Stomach (tissue), 19 donors: ENCODE measurements at places on chromosomes 6 and 20. TPM values are rescaled to one million over a fixed set of nuclear protein-coding genes. Genes with fewer than 3 reads are reported as not detected.

MTFR2 gene
- total RNA-seq, result not detected

GSTA3 gene
- not detected for total RNA-seq

GRCh38 chr6:21049572-21049971 lies 515.3 kb downstream of the CDKAL1 start:
- DNase-seq, result no peak

- peak; percentile 41 for DNase-seq
These were observed 10.6 kb downstream of the RBM24 start for GRCh38 chr6:17291778-17292177.

DNA sequence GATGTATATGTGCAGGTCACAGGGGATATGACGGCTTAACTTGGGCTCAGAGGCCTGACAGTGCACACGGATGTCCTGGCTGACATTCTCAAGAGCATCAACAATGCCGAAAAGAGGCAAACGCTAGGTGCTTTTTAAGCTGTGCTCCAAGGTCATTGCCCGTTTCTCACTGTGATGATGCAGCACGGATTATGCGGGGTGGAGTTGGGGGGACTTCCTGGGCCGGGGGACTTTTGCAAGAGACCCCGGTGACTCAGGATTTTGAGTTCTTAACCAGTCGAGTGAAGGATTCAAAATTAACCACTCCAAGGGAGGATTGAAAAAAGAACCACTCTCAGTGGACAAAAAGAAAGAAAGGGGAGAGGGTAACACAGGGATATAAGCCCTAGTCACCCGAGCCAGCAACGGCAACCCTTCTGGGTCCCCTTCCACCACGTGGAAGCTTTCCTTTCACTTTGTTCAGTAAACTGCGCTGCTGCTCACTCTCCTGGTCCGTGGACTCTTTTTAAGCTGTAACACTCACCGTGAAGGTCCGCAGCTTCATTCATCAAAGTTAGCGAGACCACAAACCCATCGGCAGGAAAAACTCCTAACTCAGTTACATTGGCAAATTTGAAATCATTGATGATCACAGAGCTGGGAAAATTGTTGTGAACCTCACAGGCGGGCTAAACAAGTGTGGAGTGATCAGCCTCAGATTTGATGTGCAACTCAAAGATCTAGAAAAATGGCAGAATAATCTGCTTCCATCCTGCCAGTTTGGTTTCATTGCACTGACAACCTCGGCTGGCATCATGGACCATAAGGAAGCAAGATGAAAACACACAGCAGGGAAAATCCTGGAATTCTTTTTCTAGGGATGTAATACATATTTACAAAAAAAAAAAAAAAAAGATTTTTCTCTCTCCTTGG lies 199.3 kb downstream of the ARID1B start:
- peak; percentile 62 for DNase-seq

DNA sequence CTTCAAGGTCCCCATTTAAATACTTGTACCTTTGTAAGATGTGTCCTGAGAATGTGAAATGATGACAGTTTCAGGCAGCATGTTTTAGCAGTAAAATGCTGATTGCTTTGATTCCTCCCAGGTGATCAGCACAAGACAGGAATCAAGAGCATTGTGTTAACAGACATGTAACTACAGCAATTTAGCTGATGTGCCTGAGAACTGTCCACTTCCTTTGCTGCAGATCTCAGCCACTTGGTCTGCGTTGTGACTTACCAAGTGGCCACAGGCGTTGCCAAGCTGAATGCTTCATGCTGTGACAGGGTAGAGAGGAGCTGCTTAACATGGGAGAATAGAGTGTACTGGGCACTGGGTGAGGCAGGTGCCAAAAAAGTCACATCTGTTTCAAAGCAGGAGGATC lies 767.0 kb upstream of the POU3F2 start:
- DNase-seq, result no peak

DNA sequence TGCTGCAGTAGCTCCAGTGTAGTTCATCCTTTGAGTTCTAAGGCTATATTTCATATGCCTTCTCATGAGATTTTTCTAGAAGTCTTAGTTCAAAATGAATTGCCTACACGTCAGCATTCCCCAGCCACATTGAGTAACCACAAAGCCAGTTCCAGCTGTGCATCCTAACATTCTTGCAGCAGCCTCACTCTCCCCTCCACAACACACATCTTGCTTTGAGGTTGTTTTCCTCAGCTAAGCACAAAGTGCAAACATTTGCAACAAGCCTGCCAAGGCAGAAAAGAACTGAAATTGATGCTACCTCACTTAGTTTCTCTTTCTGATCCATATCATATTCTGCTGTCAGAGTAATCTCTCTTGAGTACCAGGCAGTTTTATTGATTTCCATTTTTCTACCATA lies 160.7 kb upstream of the KCNQ5 start:
- DNase-seq, result no peak

DNA sequence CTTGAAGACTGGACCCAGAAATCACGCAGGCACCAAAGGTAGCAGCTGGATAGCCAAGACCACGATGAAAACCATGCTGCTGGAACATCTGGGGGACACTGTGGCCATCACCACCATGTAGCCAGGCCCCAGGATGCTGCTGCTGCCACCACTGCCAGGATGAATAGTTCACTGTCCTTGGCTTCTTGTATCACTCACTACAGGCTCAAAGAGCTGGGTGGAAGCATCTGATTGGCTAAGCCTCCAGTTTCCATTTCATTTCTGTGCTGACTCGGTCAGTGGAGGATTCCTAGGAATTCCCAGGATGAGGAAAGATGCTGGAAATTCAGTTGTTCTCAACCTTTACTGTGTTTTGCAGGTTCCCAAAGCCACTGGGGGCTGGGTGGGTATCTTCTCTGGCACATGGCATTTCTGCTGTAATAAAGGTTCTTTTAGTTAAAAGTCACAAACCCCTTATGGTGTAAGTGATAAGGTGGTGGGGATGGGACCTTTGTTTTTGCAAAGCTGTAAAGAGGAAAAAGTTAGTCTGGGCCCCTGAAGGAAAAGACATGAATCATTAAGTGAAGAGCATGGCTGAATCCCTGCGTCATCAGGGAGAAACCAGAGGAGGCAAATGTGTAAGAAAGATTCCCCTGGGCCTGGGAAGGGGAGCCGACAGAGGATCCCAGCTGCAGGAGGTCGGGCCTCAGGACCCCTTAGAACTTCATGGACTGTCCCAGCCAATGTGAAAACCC lies 75.6 kb upstream of the RNF24 start:
- DNase-seq, result peak; percentile 21

GRCh38 chr6:56193846-56194245 lies 53.5 kb downstream of the COL21A1 start:
- DNase-seq, result no peak

GRCh38 chr6:170026751-170027646 lies 263.9 kb downstream of the DLL1 start:
- no peak for DNase-seq

DNA sequence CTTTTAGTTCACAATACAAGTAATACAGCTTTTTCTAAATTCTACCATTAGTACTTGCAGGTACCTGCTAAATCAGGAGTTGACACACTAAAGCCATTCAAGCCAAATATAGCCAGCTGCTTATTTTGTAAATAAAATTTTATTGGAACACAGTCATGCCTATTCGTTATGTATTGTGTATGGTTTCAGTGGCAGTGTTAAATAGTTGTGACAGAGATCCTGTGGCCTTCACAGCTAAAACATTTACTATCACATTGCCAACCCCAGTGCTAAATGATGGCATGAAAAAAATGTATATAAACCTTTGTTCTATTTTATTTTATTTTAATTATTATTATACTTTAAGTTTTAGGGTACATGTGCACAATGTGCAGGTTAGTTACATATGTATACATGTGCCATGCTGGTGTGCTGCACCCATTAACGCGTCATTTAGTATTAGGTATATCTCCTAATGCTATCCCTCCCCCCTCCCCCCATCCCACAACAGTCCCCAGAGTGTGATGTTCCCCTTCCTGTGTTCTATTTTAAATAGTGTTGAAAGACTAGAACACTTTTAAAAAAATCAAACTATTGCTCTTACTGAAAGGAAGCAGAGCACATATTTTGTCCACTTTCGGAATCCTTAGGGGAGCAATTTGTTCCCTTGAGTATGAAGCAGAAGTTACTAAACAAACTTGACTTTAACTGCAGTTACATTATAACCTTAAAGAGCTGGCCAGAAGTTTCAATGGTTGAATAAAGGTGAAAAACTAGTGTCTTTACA lies 115.7 kb downstream of the PRIM2 start:
- no peak for DNase-seq

DNA sequence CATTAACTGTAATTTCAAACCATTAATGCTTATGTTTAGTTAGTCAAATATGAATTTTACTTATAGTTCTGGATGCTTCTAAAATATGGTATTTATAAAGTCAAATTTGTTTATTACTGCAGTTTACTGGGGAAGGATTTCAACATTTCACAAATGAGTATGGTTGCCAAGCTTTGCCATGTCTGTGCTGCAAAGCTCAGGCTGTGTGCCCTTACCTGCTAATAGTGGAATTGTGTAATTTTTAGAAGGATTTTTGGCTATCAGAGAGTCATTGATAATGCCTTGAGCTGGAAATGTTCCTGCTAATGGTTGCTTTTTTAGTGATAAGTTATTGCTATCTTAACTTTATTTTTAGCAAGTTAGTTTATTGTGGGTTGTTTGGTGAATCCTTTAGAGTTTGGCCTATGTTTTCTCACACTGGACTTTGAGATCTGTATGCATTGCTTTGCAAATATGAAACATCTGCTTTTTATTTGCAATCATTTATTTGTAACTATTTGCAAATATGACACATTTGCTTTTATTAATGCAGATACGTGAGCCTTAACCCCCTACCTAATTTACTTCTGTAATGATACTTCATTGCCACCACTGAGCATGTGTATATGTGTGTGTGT lies 105.8 kb downstream of the CD109 start:
- no peak for DNase-seq

FAXC gene
- total RNA-seq, result not detected

DNA sequence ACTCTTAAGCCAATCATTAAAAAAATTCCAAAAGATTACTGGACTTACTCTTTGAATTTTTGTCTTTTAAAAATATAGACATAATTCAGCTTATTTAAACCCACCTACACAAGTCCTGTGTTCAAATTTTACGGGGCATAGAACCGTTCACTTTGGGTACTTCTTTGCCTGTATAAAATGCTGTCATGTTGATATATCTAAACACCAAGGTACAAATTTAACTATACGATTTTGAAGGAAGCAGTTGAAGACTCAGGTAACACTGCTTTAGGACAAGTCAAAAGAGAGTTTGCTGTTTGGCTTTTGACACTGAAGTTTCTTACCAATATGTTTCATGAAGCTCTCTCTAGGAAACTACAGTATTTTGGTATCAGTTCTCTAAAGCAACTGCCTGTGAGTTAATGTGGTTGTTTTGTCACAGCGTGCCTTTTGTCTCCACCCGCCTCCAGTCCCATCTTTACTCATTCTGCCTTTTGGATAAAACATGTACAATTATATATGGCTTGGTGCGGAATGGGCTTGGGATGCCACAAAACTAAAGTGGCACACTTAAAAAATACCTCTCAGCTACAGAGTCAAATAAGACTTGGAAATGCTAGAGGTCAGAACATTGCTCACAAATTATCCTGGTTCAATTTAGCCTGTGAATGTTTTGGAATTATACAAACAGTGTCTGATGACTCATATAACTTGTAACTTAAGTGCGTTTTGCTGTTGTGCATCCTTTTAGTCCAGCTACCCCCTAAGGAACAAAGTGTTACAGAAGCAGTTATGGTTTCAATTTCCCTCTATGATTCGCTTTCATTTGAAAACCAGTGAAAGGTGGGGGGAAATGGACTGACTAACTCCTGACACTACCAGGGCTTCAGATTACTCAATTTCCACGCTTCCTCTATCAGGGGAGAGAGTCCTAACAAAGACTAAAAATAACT lies 38.7 kb downstream of the RGS17 start:
- no peak for DNase-seq

- DNase-seq, result no peak
These were observed 16.9 kb upstream of the MLIP start for GRCh38 chr6:54094293-54094692.

SAMD5 gene
- 4.1 TPM for total RNA-seq

DNA sequence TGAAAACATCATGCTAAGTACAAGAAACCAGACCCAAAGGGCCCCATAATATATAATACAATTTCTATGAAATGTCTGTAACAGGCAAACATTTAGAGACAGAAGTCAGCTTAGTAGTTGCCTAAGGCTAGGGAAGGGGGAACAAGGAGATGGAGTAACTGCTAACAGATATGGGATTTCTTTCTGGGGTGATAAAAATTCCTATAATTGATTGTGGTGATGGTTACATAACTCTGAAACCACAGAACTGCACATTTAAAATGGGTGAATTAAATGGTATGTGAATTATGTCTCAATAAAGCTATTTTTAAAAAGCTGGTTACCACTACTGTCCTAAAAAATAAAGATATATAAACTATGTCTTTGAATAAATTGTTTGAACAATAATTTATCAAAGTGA lies 3.2 kb downstream of the CEP162 start:
- no peak for DNase-seq

- DNase-seq, result no peak
These were observed 69.1 kb upstream of the EYA4 start for GRCh38 chr6:133171989-133172604.
